ENCODE measurements at places on chromosomes 5 and 9.
A peak's percentile ranks its signal among the peaks of the same experiment; 100 is the strongest.

DNA sequence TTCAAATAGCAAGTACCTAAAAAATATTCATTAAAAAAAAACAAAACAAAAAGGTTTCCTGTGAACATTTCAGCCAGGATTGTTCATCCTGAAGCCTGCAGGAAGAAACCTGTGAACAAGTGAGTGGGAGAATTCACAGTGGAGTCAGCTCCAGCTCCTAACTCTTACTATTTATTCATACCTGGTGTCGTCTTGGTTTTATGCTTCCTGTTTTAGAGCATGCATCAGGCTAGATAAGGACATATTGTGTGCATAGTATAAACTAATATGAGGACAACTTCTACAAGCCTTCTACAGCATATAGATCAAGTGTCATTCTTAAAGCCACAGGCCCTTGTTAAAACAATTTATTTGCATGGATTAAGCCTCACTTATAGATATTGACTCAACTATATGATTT lies 169.9 kb downstream of the EFNA5 start:
- no peak for DNase-seq

DNA sequence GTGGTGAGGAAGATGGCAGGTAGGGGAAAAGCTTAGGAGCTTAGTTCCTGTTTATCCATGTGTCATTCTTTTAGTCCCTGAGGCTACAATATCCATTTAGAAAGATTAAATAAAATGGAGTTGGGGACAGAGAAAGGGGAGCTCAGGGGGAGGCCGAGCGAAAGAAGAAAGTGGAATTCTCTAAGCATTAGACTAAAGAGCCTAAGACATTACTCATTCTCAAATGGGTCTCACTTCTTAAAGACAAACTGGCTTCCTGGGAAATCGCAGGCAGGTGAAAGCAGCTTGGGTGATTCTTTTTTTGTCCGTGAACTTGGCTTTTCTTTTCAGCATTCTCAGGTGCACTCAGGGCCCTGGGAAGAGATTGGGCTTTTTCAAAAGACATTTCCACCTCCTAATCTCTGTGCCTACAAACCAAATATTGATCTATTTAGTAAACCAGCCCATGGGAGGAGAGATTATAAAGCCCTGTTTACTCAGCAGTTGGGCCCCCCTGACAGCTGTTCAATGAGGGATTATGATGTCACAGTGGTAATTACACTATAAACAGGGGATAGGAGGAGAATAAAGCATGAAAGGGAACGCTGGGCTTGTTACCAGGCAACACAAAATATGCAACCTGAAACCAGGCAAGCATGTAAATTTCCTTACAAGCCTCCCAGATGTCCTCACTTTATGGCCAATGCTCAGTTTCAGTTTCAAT lies 584.0 kb downstream of the ACTL7B start:
- no peak for DNase-seq

- no peak for DNase-seq
These were observed 43.2 kb upstream of the SREK1 start for GRCh38 chr5:66100851-66101250.

- DNase-seq = no peak
These were observed 7.1 kb downstream of the SPRY4 start for GRCh38 chr5:142317753-142318152.

GRCh38 chr9:136011703-136012496 lies 50.7 kb upstream of the UBAC1 start:
- DNase-seq = no peak

- no peak for DNase-seq
These were observed 205.0 kb downstream of the CRB2 start for GRCh38 chr9:123561046-123561445.

- no peak for DNase-seq
These were observed 4.1 kb upstream of the CCDC69 start for GRCh38 chr5:151227918-151228447.

DNA sequence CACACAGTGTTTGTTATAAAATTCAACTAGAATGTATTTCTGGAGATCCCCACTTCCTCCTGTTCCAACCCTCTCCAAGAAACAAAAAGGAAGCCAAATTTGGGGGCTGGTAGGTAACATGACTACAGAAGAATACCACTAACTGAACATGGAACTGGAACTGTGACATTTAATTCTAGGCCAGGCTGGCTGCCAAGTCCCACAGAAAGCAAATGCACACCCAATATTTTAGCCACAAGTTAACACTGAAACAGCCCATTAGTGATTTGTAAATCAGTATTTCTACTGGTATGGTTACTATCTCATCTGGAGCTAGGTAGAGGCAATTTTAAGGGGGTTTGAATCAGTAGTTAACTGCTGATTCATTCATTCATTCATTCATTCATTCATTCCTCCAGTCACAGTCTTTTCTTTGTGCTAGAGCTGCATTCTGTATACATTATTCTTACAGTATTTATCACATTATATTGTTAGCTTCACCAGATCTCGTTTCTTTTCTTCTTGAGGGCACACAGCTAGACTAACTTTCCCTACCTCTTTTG lies 131.7 kb upstream of the GDNF start:
- no peak for DNase-seq

DNA sequence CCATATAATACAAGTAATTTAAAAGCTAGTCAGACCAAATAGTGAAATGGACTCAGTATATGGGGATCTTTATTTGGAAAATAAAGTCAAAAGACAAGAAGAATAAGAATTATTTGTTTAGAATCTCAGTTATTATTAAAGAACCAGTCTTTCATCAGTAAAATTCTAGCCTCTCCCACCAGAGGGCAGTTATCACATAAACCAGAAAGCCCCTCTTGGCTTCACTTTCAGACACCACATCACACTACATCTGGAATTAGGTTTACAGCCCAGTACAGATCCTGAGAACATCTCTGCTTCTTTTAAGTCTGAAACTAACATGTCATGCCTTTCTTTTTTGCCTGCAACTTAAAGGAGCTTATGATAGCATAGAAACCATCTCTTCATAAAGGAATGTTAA lies 12.2 kb upstream of the HSPB3 start:
- DNase-seq = no peak

DNA sequence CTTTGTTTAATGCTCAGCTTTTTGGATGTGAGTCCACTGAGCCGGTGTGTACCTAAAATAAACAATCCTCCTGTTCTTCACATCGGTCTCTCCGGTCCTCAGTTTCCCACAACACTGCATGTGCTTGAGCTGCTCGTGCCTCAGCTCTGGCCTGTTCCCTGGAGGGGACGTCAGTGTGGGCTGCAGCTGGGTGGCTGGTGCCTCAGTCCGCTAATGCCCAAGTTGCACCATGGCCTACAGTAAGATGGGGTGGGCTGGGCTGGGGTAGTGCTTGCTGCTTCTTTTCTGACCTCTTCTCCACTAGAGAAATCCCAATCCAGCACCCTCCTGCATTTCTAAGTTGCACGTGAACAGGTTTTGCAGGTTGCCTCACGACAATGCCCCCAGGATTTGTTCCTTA lies 595 bp upstream of the BTNL9 start:
- no peak for DNase-seq

DNA sequence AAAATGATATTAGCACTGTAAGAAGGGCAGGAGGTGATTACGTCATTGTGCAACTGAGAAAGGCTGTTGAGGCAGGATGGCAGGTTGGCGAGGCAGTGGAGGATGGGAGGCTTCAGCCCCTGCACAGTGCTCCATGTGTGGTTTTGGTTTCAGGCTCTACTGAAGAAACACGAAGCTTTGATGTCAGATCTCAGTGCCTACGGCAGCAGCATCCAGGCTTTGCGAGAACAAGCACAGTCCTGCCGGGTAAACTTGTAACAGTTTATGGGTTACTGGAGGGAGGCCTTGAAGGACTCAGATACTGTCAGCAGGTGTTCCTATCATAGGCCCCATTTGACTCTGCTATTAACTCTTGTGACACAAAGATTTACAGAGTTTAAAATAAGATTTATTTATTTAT lies 35.1 kb downstream of the SPTAN1 start:
- DNase-seq = peak; percentile 10

DNA sequence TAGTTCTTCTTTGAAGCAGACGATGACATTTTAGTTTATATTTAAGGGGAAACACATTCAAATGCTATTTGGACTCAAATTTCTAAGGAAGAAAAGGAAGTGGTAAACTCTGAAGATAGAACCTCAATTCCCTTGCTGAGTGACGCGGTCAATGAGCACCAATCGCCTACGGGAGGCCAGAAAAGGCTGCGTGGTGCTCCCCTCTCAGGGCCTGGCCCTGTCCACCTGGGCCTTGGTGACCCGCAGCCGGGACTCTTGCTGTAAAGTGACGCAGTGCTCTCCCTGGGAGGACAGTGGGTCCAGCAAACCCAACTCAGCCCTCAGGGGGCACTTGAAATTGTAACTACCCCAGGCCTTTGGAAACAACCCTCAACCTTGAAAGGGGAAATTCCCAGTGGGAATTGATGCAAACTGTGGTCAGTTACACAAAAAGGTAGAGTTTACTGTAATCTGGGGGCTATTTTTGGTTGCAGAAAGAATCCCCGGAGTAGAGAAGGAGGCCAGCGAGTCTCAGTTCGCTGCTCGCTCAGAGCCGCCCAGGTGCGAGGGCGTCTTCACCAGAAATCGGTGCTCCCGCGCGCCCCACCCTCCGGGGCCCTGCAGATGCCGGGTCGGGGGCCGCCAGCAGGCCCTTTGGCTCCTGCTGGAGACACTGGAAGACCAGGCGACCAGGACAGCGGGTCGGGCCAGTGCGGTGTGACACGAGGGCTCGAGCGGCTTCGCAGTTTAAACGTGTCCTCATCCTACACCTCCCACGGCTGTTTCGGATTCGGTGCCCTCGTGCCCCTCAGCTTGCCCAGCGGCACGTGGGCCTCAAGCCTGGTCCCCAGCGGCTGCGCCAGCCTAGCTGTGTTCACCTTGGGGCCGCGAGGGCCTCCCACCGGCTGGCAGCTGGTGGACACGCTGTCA lies 1.4 kb upstream of the ANKRD33B start:
- no peak for DNase-seq

GRCh38 chr5:173869316-173869715 lies 18.8 kb upstream of the CPEB4 start:
- DNase-seq = no peak

DNA sequence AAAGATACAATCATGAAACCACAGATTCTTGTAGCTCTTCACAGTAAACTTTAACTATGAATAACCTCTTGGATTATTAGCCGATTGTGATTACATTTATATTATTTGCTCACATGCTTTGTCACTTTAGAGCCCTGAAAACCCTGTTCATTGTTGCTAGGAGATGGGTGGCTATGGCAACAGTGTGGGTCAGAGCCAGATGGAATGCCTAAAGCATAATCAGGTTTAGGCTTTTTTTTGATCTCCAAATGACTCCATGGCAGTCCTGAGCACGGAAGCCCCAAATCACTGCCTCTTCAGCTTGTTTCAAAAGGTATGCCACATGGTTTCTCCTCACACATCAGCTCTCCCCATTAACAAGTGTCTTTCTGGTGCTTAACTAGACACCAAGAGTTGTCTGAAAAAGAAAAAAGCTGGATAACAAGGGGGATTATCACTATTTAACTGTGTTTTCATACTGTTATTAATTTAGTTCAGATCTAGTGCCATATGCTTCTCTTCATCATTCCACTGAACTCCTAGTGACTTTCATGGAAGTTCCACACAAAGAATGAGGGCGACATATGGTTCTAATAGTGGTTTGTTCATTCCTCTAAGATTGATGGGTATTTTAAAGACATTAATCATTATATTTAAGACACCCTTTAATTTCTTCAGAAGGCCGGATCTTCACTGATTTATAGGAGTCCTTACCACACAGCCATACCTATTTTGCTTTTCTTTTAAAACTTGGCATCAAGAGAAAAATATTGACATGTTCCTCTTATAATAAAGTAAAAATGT lies 88.8 kb upstream of the PAM start:
- no peak for DNase-seq

DNA sequence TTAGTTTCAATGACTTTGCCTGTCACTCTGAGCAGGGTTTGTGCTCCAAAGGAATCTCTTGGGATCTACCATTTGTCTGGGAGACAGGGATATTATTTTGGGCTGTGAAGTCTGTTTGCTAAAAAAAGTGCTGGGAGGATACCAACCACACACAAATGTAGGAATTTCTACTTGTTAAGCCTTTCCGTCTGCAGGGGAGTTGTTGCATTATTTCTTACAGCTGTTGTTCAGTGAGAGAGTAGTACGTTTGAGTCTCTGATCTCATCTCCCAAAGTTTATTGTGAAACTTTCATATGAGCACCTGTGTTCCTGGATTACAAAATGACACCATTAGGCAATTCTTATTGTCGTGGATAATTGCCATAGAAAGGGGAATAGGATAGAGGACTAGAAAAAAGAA lies 78.3 kb upstream of the SEMA6A start:
- DNase-seq = no peak

DNA sequence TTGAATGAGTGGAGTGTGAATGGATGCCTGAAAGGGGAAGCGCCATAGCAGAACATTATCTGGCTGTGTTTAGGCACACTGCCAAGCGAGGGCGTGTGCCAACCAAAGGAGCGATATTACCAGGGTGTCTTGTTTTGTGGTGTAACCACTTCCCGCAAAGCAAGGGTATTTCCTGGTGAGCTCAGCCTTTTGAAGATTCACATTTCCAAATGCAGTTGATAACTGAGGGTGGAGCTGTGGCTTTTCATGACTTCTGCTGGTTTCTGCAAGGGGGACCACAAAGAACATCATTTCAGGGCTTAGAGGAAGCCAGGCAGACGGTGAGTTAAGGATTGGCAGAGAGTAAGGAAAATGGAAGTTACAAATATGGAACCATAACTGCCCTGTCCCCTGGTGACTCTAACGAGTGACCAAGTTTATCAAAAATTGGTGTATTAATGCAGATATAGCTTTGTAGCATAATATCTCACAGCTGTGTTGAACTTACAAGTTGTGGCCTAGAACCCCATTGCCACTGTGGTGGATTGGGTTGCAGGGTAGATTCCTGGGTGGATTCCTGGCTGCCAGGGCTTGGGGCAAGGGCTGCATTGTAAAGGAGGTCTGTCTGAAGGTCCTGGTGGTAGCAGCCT lies 71.4 kb downstream of the RALGPS1 start:
- DNase-seq = peak; percentile 68

GRCh38 chr5:127551410-127552041 lies 34.1 kb downstream of the PRRC1 start:
- no peak for DNase-seq

GRCh38 chr5:42761791-42762190 lies 5.2 kb downstream of the CCDC152 start:
- no peak for DNase-seq

DNA sequence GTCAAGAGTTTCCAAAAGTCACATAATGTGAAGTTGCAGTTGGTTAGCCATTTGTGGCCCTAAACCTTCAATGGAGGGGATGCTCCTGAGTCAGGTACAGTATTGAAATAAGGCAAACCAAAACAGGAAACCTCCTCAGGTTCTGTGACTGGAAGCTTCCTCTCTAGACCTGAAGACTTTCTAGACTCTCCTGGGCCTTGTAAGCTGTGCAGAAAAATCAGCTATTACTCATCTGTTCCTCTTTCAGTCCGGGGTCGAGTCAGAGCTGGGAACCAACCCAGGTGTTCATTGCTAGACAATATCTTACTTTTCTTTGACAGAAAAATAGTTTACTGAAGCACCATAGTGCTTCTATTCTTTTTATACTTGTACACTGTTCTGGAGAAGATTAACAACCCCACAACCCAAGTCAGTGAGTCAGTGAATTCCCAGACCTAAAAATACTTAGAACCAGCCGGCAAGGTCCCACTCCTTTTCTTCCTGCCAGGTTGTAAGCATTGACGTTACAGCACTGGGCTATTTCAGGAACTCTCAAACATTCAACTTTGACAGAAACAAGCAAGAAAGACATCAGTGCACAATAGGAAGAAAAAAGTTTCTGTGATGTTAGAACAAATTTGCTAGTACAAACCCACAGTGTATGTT lies 47.3 kb downstream of the FSTL4 start:
- DNase-seq = no peak

- DNase-seq = no peak
These were observed 170.6 kb upstream of the TRIM32 start for GRCh38 chr9:116516456-116516855.

GRCh38 chr5:109252731-109253130 lies 157.0 kb downstream of the PJA2 start:
- DNase-seq = no peak

All from stimulated activated CD8-positive, alpha-beta memory T cell treated with anti-CD3 and anti-CD28 coated beads, Interleukin-7, amount 100 ng/mL, for 48 hours (primary cell).